NCI-H1417 treated with DMSO at 0.1 percent for 48 hours (cell line): ENCODE measurements at places on chromosomes 5 and 9.

- DNase-seq: no peak
These were observed 12.1 kb upstream of the SLC2A8 start for GRCh38 chr9:127384901-127385300.

DNA sequence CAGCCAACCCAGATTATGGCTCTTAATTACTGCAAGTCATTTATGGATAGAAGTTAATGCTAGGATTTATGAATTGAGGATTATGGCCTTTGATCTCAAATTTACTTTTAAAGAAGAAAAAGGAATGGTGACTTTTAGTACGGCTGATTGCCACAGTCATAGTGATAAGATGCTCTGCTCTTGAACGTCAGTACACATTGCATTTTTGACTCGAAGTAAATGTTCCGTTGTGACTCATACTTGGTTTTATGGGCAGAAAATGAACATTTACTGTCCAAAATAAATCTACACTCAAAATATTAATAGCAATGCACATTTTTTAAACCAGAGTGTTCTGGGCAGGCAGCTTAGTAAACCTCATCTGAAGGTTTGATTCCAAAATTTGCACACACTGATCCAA is 830 bp downstream of the ADAMTSL1 start:
- DNase-seq: no peak

DNA sequence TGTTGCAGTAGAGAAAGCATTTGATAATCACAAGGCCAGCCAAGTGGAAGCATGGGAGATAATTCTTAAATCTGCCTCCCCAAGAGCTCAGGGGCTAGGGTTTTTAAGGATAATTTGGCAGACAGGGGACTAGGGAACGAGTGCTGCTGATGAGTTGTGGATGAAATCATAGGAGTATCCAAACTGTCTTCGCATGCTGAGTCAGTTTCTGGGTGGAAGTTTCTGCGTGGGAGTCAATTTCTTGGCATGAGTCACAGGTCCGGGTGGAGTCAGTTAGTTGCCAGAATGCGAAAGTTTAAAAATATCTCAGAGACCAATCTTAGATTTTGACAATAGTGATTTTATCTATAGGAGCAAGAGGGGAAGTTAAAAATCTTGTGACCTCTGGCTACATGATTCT is 112.6 kb downstream of the TMC1 start:
- no peak for DNase-seq

- peak; percentile 8 for DNase-seq
These were observed 2.9 kb downstream of the OR2S2 start for GRCh38 chr9:35954942-35955546.

DNA sequence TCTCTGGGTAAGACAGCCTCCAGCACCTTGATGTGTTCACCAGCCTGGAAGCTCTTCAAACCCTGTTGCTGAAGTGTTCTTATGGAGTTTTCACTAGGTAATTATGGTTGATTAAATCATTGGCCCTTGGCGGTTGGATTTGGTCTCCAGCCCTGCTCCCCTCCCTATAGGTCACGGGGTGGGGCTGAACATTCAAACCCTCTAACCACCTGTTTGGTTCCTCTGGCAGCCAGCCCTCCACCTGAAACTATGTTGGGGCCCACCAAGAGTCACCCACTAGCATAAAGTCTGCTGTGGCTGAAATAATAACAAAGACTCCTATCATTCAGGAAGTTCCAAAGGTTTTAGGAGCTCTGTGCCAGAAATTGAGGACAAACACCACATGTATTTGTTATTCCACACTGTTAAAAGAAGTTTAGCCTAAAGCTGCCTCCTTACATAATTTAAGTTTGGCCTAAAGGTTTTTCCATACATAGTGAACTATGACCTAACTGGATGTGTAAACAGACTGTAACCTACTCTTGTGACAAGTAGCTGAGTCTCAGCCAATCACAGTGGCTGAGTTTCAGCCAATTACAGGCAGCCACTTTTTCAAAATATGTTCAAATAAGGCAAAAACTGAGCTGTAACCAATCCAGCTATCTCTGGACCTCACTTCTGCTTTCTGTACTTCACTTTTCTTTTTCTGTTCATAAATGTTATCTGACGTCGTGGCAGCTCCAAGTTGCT is 34.8 kb downstream of the TMEM252 start:
- no peak for DNase-seq

DNA sequence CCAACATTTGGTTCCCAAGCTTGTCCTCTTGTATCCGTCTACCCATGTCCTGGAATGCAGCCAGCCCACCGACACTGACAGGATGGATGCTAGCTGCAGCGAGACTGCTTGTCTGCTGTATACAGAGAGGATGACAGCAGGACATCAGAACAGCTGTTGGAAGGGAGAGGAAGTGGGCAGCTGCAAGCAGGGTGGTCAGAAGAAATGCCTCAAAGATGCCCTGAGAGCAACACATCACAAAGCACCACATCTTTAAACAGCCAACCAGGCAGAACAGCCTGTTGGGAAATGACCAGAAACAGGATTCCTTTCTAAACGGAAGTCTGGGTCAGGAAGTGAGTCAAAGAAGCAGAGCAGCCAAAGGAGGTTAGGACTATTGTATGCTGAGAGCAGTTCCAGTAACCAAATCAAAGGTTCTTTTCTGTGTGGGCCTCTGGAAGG is 219.1 kb downstream of the NDUFS4 start:
- DNase-seq: no peak

- DNase-seq: no peak
These were observed 157.2 kb upstream of the ISL1 start for GRCh38 chr5:51225789-51226742.

GRCh38 chr5:139565411-139566305 is 4.5 kb downstream of the UBE2D2 start:
- DNase-seq: no peak

GRCh38 chr5:169546346-169546745 is 37.2 kb upstream of the SPDL1 start:
- no peak for DNase-seq

- no peak for DNase-seq
These were observed 52.1 kb upstream of the TYRP1 start for GRCh38 chr9:12640866-12641636.

DNA sequence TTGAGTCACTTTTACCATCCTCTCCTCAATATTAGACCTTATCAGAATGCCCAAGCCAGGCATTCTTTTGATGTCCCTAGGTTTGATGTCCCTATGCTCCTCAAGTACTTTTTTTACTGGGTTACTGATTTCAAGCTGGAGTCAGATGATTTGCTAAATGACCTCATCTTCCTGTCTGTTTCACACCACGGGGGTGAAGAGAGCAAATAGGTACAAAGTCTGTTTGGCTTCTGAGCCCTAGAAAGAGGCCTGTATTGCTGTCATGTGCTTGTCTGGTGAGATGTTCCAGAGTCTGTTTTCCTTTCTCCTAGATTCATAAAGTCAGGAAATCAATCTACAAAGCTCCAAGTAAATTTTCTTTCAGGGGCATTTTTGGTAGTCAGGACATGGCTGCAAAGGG is 12.7 kb upstream of the DAB2 start:
- DNase-seq: no peak

- DNase-seq: no peak
These were observed 10.8 kb upstream of the CCDC69 start for GRCh38 chr5:151234476-151235238.

- DNase-seq: no peak
These were observed 419.6 kb downstream of the DNAH5 start for GRCh38 chr5:13524936-13525335.

DNA sequence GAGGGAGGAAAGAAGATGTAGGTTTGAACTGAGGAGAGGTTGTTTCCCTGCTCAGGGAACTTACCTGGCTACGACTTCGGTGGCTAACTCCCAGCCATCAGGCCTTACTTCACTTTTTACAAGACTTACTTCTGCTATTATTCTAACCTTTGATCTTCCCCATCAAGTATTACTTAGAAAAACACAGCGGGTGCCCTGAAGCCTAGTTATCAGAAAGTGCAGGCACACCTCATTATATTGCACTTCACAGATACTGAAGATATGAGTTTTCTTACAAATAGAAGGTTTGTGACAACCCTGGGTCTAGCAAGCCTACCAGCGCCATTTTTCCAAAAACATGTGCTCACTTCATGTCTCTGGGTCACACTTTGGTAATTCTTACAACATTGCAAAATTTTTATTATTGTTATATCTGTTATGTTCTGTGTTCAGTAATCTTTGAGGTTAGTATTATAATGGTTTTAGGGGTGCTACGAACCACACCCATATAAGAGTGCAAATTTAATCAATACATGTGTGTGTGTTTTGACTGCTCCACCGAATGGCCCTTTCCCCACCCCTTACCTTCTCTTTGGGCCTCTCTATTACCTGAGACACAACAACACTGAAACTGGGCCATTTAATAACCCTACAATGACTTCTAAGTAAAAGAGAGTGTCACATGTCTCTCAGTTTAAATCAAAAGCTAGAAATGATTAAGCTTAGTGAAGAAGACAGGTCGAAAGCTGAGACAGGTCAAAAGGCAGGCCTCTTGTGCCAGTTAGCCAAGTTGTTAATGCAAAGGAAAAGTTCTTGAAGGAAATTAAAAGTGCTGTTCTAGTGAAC is 2102.7 kb upstream of the WWC1 start:
- DNase-seq: no peak

- DNase-seq: no peak
These were observed 149.9 kb downstream of the TRIO start for GRCh38 chr5:14292766-14293658.

GRCh38 chr9:108257382-108257781 is 598.4 kb downstream of the ACTL7B start:
- peak; percentile 20 for DNase-seq

GRCh38 chr5:79561525-79561893 is 47.6 kb upstream of the HOMER1 start:
- no peak for DNase-seq

GRCh38 chr5:116859666-116860320 is 285.2 kb upstream of the SEMA6A start:
- DNase-seq: no peak

GRCh38 chr5:77426670-77427069 is 65.4 kb downstream of the WDR41 start:
- no peak for DNase-seq
